ENCODE measurements at places on chromosomes 5 and 9. TPM values are rescaled to one million over a fixed set of nuclear protein-coding genes. Genes with fewer than 3 reads are reported as not detected.

The MEGF10 gene
- 14.3 TPM for total RNA-seq

The SPATA31C1 gene
- not detected for total RNA-seq

The NFIL3 gene
- total RNA-seq = 40.4 TPM

The FBXO4 gene
- 1.8 TPM for total RNA-seq

The CYSRT1 gene
- 1.4 TPM for total RNA-seq

The SPINK6 gene
- not detected for total RNA-seq

The NEURL1B gene
- 6.9 TPM for total RNA-seq

The SLC1A1 gene
- 5.5 TPM for total RNA-seq

The AGXT2 gene
- not detected for total RNA-seq

The CD72 gene
- 5.1 TPM for total RNA-seq

The TOPORS gene
- 25.8 TPM for total RNA-seq

The SVEP1 gene
- total RNA-seq = 0.44 TPM

The PCDHB14 gene
- total RNA-seq = 2.6 TPM

The SLC6A7 gene
- not detected for total RNA-seq

The PTGS1 gene
- total RNA-seq = 1.1 TPM

The SPINK5 gene
- 9.3 TPM for total RNA-seq

The OR13C2 gene
- not detected for total RNA-seq

The TPPP gene
- 0.70 TPM for total RNA-seq

The SPINK13 gene
- not detected for total RNA-seq

The SLC27A4 gene
- total RNA-seq = 26.5 TPM

The GCNT4 gene
- total RNA-seq = 2.5 TPM
